Astrocyte (in vitro differentiated cells and primary cell): ENCODE measurements at places on chromosomes 7 and 10. TPM values are rescaled to one million over a fixed set of nuclear protein-coding genes. Genes with fewer than 3 reads are reported as not detected.

DGKI gene
- total RNA-seq: 6.3 and 7.5 TPM in 2 replicates

SHH gene
- total RNA-seq: 0.16 and 0.79 TPM in 2 replicates

BTAF1 gene
- 29.2 and 30.8 TPM in 2 replicates for total RNA-seq

DNA sequence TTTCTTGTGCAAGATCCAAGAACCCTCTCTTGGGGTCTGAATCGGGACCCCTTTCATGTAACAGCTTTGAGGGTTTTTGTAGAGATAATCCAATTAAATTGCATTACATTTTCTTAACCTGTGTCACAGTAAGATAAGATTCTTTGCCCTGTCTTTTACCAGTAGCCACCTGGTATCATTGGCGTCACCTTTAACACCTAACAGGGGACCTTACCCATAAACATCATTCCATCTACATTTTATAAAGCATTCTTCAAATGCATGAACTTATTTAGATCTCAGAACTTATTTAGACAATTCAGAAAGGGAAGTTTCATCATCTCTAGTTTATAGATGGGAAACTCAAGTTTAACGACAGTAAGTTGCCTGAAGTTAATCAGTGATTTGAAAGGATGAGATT, 106.4 kb upstream of the KLF6 start:
- DNase-seq: no peak

DNA sequence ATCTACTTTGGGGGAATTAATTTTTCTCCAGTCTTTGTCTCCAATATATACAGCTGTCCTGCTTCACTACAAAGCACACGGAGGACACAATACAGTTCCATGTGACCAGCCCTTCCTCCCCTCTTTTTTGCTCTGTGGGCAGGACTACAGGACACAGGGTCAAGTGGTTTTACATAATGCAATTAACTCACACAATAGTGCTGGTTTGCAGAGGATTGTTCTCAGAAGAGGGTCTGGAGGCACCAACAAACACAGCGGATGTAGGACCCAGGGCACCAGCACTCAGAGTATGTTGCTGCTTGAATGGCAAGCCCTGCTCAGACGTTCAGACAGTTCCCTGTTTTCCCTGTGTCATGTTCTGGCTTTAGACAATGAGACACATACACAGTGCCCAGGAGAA, 52.0 kb upstream of the NPTX2 start:
- no peak for DNase-seq

- DNase-seq: peak; percentile 12
Measured at GRCh38 chr7:77537778-77538280, 734 bp downstream of the PTPN12 start.

DNA sequence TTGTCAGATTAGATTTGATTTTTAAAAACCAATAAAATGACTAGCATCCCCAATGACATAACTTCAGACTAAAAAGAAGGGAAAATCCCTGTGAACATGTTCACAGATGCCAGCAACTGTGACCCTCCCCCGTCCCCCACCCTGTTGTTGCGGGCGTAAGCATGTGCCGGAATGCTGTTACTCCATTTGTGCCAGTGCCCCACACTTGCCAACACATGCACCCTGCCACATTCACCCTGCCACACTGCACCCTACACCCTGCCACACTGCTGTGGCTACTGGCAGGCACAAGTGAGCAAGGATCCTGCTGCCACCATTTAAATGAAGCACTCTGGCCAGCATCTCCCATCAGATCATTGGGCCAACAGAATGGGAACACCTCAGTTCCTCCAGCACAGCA, 540.2 kb downstream of the GRID1 start:
- DNase-seq: no peak

DNA sequence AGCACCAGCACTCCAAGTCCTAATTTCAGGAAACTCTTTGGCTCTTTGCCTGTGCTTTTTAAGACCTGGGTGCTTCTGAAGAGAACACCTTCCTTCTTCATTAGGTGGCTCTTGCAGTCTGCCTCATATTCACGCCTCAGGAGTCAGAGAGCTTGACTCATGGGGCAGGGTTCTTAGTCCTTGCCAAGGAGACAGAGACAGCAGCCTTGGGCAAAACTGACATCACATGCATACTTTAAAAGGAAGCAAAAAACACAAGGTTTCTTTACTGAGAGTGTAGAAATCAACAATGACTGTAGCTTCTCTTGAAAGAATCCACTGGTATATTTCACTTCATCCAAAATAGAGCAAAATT, 780.6 kb downstream of the INHBA start:
- peak; percentile 77 for DNase-seq

DNA sequence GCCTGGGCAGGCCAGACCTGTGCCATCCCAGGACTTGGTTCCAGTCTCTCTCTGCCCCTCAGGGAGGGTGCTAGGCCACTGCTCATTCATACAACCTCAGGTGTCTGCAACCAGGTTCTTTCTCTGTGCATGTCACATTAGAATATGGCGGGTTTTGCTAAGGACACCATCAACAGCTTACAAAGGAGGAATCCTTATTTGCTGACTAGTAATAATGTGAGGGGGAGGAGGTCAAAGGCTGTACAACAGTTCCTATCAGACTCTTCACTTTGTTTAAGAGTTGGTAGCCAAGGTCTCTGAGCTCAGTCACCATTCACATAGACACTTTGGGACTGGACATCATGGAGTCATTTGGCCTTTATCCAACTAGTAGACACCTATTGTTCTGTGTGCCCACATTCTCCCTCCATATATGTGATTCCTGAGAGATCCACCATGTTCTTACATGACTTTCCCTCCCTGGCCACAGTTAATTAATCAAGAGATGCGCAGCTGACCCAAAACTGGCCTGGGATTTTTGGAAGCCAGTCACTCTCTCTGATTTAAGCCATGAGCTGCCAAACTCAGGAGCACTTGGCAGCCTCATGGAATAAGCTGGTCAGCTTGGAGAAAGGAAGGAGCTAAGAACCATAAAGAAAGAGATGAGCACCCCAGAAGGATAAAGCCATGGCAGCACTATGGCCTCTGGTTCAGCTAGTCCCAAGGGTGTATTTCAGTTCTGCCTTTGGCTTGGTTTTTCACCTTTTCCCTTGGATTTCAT, 51.2 kb downstream of the DPCD start:
- DNase-seq: no peak

- peak; percentile 26 for DNase-seq
Measured at GRCh38 chr7:28536259-28536658, 123.9 kb downstream of the CREB5 start.

DNA sequence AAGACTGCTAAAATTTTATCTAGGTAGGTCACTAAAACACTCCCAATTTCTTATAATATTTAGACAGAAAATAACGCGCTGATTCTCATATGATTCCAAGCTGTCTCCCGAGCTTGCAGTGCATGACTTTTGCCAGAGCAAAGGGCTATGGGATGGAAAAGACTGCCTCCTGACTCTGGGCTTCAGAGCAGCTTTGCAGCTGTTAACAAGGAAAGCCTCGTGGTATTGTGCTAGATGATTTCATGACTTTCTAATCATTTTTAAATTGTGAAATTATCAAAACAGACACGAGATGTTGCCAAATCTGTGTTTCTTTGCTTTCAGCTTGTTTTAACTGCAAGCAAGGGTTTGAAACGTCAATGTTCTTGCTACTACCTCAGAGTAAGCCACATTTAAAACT, 238.3 kb downstream of the AGMO start:
- DNase-seq: no peak

DNA sequence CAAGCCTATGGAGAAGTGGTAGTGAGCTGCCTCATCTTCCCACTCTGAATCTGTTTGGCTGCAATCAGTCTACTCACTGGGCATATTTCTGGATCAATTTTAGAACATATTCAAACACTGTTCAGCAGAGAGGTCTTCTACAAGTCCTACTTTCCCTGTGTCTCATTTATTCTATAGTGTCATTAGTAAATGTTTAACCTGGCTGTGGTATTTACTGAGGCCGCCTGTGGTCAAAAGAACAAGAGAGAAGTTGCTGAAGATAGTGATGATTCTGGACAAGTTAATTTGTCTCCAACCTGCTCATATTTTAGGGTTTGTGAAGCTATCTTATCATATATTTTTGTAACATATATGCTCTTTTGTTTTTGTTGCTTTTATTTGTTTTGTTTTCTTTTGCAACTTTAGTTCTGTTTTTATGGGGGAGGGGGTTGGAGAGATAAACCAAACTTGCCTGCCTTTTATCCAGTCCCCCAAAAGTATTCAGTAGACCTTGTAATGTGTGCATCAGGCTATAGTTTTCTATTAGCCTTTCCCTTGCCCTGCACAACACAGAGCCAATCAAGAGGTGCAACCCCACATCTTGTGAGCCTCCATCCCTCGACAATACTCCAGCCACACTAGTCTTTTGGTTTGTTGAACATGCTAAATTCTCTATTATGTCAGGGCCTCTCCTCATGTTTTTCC, 362.8 kb upstream of the MBL2 start:
- DNase-seq: no peak

- no peak for DNase-seq
Measured at GRCh38 chr7:124728610-124729009, 37.0 kb downstream of the GPR37 start.

PPP1R9A gene
- 5.1 and 7.5 TPM in 2 replicates for total RNA-seq

- DNase-seq: no peak
Measured at GRCh38 chr7:17493446-17493845, 195.0 kb downstream of the AHR start.

NPC1L1 gene
- 0.05 and 0.07 TPM in 2 replicates for total RNA-seq

TMEM176A gene
- 0.31 TPM in 1 of 2 replicates, not detected in the other for total RNA-seq

MMD2 gene
- not detected in 2 replicates for total RNA-seq

PCDH15 gene
- total RNA-seq: not detected in 2 replicates

- DNase-seq: no peak
Measured at GRCh38 chr7:138898255-138898654, 82.9 kb downstream of the KIAA1549 start.

DNA sequence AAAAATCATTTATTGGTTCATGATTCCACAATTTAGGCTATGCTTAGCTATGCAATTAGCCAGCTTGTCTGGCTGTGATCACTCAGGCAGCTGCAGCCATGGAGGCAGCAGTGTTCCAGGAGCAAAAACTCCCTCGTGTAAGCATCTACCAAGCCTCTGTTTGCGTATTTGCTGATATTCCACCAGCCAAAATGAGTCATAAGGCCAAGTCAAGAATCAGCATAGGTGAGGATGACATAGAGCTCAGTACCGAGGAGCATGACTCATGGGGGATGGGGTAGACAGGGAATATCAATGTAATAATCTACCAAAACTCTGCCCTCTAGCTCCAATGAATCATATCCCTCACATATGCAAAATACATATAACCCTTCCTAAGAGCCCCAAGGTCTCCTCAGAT, 63.3 kb downstream of the IMMP2L start:
- peak; percentile 80 for DNase-seq

GRCh38 chr10:132480356-132480755, 57.2 kb upstream of the INPP5A start:
- no peak for DNase-seq

VAX1 gene
- 0.34 and 0.62 TPM in 2 replicates for total RNA-seq

DNA sequence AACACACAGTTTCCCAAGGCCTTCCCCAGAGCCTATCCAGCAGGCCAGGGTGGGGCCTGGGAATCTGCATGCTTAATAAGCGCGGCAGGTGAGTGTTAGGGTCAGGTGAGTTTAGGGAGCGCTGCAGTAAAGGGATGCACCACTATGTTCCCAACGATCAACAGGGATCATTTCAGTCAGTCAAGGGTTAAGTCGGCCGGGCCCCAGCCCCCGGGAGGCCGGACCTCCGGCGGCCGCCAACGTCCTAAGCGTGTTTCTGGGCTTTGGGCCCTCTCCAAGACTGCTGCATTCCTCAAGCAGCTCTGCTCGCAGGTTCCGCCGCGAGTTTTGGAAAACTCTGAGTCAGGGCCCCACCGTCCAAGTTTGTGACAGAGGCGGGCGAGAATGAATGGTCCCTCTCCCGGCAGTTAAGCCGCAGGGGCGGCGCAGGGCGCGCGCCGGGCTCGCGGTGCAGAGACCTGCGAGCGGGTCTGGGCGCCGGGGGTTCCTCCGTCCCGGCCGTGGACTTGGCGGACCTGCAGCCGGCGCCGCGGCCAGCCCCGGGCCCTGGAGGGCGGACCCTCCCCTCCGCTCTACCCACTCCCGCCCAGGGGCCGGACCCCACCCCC, 81.6 kb downstream of the ARHGAP22 start:
- DNase-seq: peak; percentile 96

PIP gene
- total RNA-seq: not detected in 2 replicates

CARD11 gene
- 6.6 and 9.5 TPM in 2 replicates for total RNA-seq

GRCh38 chr10:89954787-89955566, 253.6 kb downstream of the KIF20B start:
- DNase-seq: no peak

GRCh38 chr7:68688416-68689086, 909.7 kb upstream of the AUTS2 start:
- DNase-seq: peak; percentile 35

GRCh38 chr7:69654849-69655707, 56.8 kb downstream of the AUTS2 start:
- no peak for DNase-seq

MPP7 gene
- 6.9 and 7.1 TPM in 2 replicates for total RNA-seq

- no peak for DNase-seq
Measured at GRCh38 chr10:126229686-126230085, 158.6 kb downstream of the ADAM12 start.

DNA sequence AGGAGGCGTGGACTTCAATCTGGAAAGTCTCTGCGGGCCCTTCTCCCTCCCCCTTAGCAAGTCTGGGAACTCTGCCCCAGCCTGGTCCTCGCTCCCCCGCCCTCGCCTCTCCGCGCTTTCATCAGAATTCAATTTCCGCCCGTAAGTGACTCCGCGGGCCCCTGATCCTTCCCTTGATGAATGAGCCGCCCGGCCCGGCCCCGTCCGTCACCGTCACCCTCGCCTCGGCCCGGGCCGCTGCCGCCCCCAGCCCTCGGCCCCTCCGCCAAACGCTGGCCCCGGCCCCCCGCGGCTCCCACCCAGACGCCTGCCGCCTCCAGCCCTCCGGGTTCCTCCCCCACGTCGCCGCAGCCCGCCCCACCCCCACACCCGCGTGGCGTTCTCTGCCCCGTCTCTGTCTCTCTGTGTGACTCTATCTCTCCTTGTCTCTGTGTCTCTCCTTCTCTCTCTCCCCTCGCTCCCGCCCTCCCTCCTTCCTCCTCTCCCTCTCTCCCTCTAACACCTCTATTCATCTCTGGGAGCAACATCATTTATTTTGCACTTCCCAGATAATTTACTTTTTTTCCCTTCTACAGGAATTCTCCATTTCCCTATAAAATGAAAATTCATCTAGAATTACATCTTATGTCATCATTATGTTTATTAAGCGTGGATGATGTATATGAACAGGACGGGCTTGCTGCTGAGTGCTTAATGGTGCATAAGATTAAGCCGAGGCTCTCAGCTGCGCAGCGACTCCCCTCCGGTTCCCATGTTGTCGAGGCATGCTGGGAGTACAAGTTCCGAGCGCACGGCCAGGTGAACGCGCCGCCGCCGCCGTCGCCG, 91.2 kb upstream of the PAX2 start:
- no peak for DNase-seq

GTF2IRD1 gene
- total RNA-seq: 19.3 and 20.4 TPM in 2 replicates

- peak; percentile 86 for DNase-seq
Measured at GRCh38 chr10:44696496-44696895, 214.6 kb upstream of the TMEM72 start.

DNA sequence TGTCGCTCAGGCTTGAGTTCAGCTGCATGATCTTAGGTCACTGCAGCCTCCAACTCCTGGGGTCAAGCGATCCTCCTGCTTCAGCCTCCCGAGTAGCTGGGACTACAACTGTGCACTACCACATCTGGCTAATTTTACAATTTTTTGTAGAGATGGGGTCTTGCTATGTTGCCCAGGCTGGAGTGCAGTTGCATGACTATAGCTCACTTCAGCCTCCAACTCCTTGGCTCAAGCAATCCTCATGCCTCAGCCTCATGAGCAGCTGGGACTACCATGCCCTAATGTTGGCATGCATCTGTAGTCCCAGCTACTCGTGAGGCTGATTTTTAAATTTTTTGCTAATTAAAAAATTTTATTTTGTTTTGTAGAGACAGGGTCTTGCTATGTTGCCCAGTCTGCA, 101.9 kb upstream of the NPTX2 start:
- DNase-seq: no peak

GRCh38 chr10:34374356-34375045, 440.6 kb downstream of the PARD3 start:
- no peak for DNase-seq
